ENCODE measurements at places on chromosomes 1 and 21.

- no peak for DNase-seq
These were observed 182.5 kb upstream of the JUN start for GRCh38 chr1:58966103-58966916.

GRCh38 chr1:81325397-81325796, 475.3 kb upstream of the ADGRL2 start:
- DNase-seq: no peak

- DNase-seq: no peak
These were observed 69.8 kb downstream of the CDC14A start for GRCh38 chr1:100422065-100422464.

DNA sequence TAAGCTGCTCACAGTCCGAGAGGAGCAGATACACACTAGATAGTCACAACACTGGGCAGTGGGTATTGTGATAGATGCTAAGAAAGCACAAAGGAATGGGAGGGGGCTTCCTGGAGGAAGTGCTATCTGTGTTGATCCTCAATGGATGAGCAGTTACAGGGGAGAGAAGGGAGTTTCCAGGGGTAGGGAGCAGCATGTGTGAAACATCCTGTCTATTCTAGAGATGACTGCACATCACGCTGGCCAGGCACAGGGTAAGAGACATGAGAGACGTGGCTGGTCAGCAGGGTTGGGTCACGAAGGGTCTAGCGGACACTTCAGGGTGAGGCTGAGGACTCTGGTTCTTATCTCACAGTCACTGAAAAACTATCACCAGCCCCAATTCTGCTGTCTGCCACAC, 235.2 kb downstream of the TRABD2B start:
- no peak for DNase-seq

GRCh38 chr1:61635557-61635956, 89.4 kb downstream of the TM2D1 start:
- no peak for DNase-seq

All from transverse colon (tissue), 4 donors.